ENCODE measurements at places on chromosomes 3 and 15.

- DNase-seq = no peak
Observed at GRCh38 chr3:127803619-127804018, 18.7 kb downstream of the MGLL start.

DNA sequence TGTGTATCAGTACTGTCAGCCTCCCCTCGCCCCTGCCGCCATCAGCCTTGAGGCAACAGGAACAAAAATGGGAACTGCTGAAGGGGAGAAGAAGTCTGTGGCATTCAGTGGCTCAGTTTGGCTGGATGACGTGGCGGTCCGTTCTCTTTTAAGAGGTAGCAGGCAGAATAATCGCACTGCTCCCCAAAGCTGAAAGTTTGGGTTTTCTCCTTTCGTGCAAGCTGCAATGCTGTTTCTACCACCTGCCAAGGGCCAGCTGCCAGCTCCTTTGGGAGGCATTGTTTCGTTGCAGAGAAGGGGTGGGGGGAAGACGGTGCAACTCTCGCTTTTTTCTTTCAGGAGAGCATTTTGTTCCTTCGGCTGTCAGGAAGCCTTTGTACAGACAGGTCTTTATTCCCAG is 369.6 kb upstream of the RORA start:
- DNase-seq = no peak

GRCh38 chr3:186236357-186237020 is 125.5 kb downstream of the DGKG start:
- DNase-seq = no peak

DNA sequence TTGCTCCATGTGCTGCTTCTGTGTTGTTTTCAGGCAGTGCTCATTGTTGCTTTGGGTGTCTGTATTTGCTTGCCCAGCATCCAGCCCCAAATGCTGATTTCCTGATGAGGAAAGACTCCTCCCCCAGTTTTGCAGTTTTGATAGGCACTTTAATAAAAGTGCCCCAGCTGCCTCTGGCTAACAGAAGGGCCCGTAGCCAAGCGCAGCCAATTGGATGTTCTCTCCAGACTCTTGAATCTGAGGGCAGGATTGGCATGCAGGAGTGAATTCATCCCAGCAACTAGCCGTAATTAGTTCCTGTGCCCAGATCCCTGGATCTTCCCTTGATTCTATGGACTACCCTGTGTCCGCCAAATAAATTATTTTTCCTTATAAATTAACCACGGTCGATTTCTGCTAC is 14.8 kb upstream of the SEMA5B start:
- DNase-seq = no peak

- DNase-seq = no peak
Observed at GRCh38 chr15:77032052-77032646, 37.2 kb downstream of the PSTPIP1 start.

DNA sequence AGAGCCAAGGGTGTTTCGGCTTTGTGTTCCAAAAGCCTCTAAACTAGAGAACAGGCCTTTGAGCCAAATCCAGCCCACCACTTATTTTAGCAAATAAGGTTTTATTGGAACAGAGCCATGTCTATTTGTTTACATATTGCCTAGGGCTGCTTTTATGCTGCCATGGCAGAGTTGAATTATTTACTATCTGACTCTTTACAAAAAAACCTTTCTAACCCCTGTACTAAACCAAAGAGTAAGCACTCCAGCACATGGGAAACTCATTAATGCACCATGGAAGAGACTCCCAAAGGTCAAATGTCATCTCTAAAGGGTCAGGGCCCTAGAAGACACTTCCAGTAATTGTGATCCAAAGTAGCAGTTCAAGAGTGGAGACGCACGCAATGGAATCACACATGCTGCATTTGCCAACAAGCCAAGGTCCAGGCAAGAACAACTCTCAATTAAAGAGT is 22.3 kb downstream of the OSBPL10 start:
- no peak for DNase-seq

DNA sequence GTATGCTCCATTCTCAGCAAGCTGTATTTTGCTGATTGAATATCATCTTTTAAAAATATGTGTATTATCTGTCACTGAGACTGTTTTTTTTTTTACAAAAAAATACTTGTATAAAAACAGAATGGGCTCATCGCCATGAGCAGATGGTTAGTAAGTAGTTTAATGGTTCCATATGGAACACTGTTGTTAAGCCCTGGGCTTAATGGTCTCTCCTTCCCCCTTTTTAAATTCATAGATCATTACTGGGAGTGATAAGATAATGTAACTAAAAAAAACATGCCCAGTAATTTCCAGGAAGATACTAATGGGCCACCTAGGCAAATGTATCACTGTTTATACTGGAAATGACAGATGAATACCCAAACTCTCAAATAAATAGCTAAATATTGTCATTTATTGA is 95.3 kb upstream of the TPRG1 start:
- DNase-seq = no peak

DNA sequence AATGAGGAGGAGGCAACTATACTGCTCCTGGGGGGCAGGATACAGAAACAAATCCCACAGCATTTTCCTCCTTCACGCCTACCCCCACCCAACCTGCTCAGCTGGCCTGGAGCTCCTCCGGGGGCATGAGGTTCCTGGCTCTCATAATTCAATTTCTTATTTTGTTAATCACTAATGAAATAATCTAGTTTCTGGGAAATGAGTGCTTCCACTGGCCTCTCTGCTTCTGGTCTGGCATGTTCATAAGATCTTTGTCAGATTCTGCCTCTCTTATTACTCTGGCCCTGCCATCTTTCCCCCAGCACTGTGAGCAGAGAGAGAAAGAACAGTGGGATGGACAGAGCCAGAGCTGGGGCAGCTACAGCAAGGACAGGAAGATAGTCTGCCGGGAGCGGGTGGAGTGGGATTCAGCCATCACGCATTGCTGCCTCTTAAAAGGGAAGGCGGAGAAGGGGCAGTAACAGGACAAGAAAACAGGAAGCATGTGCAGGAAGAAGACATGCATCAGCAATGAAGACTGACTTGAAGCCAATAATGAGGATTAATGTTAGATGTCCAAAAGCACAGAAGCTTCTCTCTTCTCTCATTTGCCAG is 13.6 kb downstream of the RPAP1 start:
- no peak for DNase-seq

- peak; percentile 15 for DNase-seq
Observed at GRCh38 chr3:108914774-108915641, 38.7 kb downstream of the GUCA1C start.

DNA sequence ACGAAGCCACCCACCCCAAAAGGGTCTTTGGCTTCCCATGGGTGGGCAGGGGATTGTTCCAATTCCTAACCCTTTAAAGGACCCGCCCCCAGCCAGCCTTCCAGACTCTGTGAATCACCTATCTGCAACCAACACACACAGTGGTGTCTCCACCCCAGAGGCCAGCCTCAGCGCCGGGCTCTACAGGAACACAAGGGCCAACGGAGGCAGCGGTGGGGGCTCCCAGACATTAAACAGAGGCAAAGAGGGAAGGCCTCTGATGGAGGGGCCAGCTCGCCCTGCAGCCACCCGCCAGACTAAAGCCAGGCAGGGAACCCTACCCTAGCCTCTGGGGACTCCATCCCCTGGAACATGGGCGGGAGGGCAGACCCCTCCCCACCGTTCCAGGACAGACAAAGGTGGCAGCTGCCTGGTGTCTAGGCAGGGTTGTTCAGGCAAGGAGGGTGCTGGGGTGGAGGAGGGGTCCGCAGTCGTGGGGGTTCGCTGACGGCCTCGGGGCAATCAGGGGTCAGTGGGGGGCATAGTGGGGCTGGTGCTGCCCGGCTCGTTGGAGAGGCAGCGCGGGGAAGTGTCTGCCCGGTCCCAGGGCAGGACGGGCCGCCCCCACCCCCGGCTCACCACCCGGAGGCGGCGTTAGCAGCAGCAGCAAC is 448 bp downstream of the SHISA5 start:
- DNase-seq = no peak

DNA sequence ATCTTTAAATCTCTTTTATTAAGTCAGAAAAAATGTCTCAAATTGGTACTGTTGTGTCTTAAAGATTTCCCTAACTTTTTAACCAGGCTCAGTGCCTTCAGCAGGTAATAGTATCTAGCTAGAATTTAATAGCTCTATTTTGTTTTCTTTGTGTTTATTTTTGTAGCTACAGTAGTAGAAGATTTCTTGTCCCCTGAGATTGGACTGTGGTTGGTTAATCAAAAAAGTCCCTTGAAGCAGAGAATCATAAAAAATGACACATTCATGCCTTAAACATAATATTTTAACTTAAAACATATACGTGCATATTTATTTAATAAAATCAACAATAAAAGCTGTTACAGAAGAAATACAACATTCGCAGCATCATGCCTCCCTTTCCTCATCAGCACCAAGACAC is 102.8 kb downstream of the EEFSEC start:
- no peak for DNase-seq

GRCh38 chr15:39869254-39869653 is 50.8 kb downstream of the GPR176 start:
- DNase-seq = no peak

GRCh38 chr3:122198966-122199365 is 15.5 kb downstream of the CASR start:
- DNase-seq = no peak

GRCh38 chr3:50617096-50617791 is at the start of gene MAPKAPK3:
Gene MAPKAPK3 (plus strand): TSS chr3:50617151. CDS start chr3:50617566, 415 bp downstream.
- peak; percentile 18 for DNase-seq

GRCh38 chr15:77506311-77507142 is 85.8 kb downstream of the HMG20A start:
- DNase-seq = no peak

- DNase-seq = no peak
Observed at GRCh38 chr3:155963570-155963969, 93.1 kb downstream of the GMPS start.

DNA sequence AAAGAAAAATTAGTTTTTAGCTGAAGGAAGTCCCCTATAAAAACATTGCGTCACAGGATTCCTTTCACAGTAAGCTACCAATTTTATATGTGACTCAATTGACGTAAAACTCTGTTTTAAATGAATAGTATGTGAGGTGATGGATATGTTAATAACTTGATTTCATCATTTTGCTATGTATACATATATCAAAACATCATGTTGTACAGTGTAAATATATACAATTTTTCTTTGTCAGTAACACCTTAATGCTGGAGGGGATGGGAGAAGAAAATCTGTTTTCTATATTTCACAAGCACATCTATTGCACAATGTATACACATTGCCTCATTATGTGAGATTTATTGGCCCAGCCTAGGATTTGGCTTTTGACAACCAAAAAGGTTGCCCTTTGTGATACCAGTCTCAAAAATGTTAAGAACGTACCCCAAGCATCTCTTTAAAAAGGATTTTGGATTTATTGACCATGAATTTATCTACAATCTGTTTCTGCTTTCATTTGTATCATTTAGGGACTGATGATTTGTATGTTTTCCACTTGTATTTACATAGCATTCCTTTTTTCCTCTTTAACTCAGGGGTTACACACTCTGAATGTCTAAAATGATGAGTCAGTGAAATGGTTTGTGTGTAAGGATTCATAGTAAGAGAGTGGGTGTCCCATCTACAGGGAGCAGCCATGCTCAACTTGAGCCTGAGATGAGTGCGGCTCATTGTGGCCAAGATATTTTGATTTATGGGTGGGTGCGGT is 62.6 kb downstream of the CRTC3 start:
- DNase-seq = no peak

GRCh38 chr3:121152573-121152972 is 244.6 kb downstream of the STXBP5L start:
- no peak for DNase-seq

DNA sequence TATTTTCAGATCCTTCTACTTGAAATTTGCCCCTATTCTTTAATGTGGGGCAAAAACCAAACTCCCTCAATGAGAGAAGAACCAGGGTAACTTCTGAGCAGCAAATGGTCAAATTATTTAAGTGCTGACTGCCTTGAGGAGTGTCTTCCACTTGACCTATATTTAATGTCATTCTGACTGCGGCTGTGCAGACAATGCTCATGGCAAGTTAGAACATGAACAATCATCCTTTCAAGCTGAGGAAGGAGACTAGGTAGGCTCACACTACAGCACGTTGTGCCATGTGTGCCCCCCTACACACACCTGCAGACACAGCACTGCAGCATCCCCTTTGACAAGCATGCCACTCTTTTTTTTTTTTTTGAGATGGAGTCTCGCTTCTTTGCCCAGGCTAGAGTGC is 98.2 kb downstream of the OSBPL10 start:
- DNase-seq = no peak

- no peak for DNase-seq
Observed at GRCh38 chr15:74124759-74125158, 5.6 kb upstream of the ISLR2 start.

DNA sequence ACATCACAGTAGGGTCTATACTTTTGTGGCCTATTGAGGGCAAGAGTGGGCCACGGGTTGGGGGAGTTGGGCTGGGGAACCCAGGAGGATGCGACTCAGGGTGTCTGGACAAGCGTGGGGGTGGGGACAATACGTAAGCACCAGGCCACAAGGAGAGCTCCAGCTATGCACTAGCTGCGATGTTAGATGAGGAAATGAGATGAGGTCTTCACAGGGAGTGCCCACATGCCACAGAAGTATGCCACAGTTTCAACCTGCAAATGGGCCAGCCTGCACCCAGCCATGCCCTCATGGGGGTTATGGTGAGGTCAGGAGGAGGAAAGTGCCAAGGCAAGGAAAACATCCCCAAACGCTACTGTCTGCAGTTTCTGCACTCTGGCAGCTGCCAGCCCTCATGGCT is 30.5 kb downstream of the CACNA2D2 start:
- DNase-seq = no peak

DNA sequence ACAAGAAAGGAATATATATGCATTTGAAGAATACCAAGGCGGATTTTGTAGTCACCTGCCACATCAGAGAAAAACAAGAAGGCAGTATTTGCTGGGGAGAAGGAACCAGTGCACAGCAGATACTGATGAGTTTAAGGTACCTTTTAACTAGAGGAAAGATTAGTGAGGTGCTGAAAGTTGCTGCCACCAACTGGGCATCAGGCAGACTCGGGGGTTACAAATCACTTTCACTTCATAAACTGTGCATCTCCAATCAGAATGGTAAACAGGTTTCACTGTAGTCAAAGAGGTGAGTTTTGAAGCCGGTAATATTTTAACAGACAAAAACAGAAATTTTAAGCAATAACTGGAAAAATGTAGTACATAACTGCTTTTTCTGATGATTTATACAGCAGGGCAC is 4.1 kb downstream of the FBN1 start:
- no peak for DNase-seq

DNA sequence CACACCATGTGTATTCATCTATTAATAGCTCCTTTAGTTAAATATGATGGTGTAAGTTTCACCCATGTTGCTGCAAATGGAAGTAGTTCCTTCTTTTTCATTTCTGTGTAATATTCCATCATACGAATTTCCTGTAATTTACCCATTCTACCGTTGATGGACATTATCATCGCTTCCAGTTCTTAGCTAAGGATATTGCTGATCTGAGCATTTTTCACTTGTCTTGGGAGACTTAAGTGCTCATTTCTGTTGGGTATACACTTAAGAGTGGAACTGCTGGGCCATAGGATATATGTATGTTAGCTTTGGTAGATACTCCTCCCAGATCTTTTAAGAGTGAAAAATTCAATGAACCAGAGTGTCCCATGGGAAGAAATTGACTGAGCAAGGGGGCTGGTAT is 11.0 kb downstream of the PLIN1 start:
- no peak for DNase-seq
